ENCODE measurements at places on chromosomes 2 and 18. TPM values are rescaled to one million over a fixed set of nuclear protein-coding genes. Genes with fewer than 3 reads are reported as not detected.

DNA sequence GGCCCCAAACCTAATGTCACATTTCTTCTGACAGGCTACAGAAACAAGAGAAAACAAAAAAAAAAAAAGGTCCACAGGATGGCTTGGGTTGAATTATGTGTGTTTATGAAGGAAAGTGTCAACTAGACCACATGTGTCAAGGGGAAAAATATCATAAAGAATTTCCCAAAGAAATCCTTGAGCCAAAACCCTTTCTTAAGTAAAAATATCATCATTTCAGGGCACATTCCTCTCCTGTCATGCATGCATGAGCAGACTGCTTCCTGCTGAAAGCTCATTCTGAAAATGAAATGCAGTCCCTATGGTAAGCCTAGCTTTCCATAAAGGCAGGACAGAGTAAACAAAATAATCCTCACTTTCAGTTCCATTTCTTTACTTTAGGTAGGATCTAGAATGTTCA, 85.7 kb upstream of the RBBP8 start:
- no peak for DNase-seq

GRCh38 chr2:55090702-55091101, 40.5 kb upstream of the RTN4 start:
- no peak for DNase-seq

DNA sequence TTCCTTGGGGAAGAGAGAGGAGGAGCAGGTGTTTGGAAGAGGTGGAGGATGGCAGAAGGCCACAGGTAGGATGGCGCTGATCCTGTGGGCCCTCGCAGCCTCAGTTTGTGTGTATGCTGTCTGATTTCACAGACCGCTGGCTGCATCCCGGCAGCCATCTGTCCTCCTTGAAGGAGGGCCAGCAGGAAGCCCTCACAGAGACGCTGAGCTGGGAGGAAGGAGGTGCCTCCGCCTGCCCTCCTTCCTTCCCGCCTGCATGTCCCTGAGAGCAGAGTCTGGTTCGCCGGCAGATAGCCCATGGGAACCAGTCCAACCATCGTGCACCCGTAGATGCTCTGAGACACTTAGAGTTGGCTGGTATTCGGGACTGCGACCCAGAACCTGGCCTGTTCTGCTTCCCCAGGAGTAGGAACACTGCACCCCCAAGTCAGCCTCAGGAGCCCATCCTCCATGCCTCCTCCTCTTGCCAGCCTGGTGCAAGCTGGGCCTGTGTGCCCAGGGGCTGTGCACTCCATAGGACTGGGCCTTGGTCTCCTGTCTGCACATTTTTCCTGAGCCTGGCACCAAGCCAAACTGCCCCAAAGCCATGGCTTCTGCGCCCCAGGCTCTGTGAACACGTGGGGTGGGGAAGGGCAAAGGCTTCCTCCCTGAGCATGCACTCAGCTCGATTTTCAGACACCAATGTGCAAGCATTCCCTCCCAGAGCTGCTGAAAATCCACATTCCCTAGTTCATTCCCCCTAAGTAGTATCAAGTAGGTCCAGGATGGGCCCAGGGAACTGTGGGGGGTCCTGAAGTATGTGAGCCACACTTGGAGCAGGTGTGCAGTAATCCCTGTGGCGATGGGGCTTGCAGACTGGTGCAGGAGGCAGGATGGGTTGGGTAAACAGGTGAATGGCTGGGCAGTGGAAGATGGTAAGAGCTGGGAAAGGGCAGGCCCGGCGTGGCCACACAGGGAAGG, 115.6 kb downstream of the SEPTIN10 start:
- no peak for DNase-seq

DNA sequence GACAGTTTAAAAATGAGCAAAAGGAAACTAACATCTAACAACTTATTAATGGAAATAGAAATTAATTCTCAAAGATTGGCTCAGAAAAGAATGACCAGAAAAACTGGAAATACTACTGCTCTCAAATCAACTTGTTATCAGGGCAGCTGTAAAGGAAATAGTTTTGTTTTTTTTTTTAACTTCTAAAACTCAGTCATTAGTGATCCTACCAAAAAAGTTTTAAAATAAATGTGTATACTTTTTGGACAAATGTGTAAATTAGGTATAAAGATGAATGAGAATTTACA, 52.1 kb upstream of the PEX13 start:
- DNase-seq, result no peak

GRCh38 chr18:38174594-38174993, 609.0 kb upstream of the CELF4 start:
- DNase-seq, result no peak

DNA sequence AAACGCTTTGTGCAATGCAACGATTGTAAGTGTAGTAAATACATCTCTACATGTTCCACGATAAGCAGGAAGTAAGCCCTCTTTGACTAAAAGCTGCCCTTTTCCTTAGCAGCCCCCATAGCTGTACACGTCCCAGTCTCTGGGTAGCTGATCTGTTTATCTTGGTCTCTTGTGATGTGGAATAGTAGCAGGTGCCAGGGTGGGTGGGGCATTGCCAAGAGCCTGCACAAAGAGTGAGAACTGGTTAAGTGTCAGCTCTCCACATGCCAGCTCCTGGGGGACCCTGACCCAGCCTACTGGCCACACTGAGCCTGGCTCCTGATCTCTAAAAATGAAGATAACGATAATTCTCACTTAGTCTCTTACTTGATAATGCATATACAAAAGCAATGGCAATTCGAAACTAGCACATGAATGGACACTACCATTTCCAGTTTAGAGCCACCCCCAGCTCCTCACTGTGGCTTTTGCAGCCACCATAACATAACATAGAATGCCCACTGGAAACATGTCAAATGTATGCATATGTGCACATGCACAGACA, 92.3 kb downstream of the MYT1L start:
- no peak for DNase-seq

DNA sequence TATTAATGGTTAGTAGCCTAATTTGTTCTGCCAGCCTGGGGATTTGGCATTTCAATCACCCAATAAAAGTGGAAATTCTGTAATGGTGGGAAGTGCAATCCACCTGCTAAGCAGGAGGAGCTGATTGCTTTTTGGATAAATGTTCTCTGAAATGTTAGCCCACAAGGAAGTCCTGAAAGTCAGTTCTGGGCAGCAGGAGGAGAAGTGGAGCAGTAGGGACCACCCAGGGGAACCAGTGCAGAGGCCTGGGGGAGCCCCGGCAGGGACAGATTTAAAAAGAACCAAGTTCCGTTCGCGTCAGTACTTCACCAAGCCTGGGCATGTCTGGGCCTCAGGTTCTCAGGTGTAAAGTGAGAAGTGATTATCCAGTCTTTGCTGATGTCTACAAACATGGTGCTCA, 248.5 kb upstream of the RAB6C start:
- DNase-seq, result no peak

DNA sequence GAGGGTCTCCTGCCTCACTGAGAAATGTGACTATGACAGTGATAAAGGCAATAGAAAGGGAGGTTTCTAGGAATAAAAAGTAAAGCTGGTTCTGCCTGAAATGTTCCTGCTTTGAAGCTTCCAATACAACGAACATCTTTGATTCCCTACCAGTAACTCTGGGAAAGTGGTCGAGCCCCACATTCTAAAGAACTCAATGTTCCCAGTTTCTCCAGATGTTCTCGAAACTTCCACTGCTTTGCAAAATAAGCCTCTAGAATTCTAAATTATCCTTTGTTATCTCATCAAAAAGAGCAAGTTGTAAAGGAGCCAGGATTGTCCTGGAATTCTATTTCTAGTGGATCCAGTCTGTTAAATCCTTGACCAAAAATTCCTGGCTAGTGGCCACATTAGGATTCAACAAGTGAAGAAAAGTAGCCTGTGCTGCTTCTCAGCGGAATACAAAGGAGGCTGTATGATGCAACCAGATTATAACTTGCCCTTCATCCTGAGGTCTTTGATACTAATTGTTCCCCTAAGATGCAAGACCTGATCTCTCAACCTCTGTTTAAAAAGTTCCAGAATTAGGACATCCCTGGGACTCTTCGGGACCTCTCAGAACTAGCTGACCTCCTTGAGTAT, 8.4 kb downstream of the SCN7A start:
- DNase-seq, result no peak

Gene IL18RAP
- total RNA-seq, result 2.3 TPM

Gene TMEM200C
- total RNA-seq, result not detected

Gene TPGS2
- total RNA-seq, result 19.0 TPM

Gene MDH1B
- total RNA-seq, result 0.31 TPM

All from CD4-positive, alpha-beta T cell (primary cell).